Ovary (tissue), 10 donors: ENCODE measurements at places on chromosomes 4 and X. TPM values are rescaled to one million over a fixed set of nuclear protein-coding genes. Genes with fewer than 3 reads are reported as not detected.

POU3F4 gene
- total RNA-seq, result not detected

- no peak overlapping the region for H3K4me3 ChIP-seq
- DNase-seq, result no peak
- H3K36me3 ChIP-seq, result no peaks in the 10 kb centered on the region
- H3K27me3 ChIP-seq, result no peaks in the 10 kb centered on the region
- no peak overlapping the region for H3K27ac ChIP-seq
Observed at GRCh38 chrX:2242326-2242725, 258.4 kb downstream of the DHRSX start.

JAKMIP1 gene
- total RNA-seq, result 0.72 TPM

GRCh38 chr4:65651751-65652150 lies 18.5 kb downstream of the EPHA5 start:
- no peaks in the 10 kb centered on the region for H3K36me3 ChIP-seq
- no peaks in the 10 kb centered on the region for H3K4me1 ChIP-seq
- H3K4me3 ChIP-seq, result no peak overlapping the region
- no peak for DNase-seq
- no peaks in the 10 kb centered on the region for H3K27me3 ChIP-seq
- H3K27ac ChIP-seq, result no peak overlapping the region

ARAP2 gene
- 77.3 TPM for total RNA-seq
